ENCODE measurements at places on chromosomes 2 and 18.
A peak's percentile ranks its signal among the peaks of the same experiment; 100 is the strongest.

DNA sequence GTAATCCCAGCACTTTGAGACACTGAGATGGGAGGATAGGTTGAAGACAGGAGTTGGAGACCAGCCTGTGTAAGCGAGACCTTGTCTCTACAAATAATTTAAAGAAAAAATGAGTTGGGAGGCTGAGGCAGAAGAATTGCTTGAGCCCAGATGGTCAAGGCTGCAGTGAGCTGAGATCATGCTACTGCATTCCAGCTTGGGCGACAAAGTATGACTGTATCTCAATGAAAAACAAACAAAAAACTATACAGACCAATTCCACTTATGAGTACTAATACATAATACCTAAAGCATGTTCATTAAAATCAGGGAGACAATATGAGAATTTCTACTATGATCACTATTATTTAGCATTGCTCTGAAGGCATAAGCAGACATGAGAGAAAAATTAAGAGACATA, 12.6 kb downstream of the RNF149 start:
- no peak for DNase-seq

DNA sequence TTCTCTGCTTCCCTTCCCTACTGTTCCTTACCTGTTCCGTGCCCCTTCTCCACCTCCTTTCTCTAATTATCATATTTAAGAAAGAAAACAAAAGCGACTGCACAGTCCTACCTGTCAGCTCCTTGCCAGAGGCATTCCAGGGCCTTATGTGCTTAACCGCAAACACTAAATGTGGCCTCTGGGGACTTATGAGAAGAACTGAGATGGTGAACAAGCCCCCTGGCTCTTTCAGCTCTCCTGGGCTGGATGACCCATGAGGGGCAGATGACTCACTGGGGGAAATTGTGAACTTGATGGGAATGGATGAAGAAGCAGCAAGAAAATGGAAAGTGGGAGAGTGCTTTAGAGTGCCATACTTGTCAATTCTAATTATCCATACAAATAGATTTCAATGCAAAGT, 106.3 kb upstream of the LYPD1 start:
- no peak for DNase-seq

DNA sequence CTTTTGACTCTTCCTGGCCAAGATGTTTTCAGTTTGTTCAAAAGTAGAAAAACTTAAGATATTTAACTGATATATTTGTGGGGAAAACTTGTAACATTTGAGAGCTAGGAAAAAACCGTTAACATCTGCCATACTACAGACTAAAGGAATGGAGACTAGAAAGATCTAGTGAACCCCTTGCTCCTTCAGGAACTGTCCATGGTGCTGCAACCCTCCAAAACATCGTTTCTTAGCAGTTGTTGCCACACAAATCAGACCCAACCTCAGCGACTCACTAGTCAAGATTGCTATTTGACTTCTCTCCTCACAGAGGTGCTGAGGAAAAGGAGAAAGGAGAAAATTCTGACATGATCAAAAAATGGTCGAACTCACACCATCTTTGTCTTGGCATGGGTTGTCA, 393.8 kb upstream of the LYPD1 start:
- peak; percentile 64 for DNase-seq

DNA sequence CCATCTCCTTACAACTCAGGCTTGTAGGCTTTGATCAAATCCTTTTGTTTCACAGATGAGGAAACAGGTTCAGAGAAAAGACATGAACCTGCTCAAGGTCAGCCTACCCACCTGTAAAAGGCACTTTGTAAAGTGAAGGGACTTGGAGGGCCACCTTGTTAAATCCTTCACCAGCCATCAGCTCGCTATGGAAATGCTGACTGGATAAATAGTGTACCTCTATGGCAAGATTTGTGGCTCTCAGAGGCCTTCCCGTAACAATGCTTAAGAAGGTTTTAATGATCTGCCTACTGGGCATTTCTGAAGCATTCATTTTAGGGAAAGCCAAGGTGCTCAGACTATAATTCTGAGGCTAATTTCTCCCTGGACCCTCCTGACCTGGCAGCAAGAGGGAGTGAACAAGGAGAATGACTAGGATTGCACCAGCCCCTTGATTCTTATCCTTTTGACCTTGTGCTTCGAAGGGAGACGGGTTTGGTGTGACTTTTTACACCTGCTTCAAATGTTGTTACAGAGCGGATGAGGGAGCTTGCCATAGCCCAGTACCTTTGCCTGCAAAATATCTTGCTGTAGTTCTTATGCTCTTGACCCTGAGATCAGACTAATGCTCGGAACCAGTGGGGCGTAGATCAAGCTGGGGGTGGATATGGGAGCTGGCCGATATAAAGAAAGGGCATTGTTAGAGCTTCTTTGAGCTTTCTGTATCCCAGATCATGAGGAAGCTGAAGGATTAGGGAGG, 90.9 kb upstream of the CXCR4 start:
- DNase-seq = no peak

- no peak for DNase-seq
Observed at GRCh38 chr2:231671270-231672050, 36.9 kb upstream of the PTMA start.
